ENCODE measurements at places on chromosomes 3 and 15. TPM values are rescaled to one million over a fixed set of nuclear protein-coding genes. Genes with fewer than 3 reads are reported as not detected.
A peak's percentile ranks its signal among the peaks of the same experiment; 100 is the strongest.

DNA sequence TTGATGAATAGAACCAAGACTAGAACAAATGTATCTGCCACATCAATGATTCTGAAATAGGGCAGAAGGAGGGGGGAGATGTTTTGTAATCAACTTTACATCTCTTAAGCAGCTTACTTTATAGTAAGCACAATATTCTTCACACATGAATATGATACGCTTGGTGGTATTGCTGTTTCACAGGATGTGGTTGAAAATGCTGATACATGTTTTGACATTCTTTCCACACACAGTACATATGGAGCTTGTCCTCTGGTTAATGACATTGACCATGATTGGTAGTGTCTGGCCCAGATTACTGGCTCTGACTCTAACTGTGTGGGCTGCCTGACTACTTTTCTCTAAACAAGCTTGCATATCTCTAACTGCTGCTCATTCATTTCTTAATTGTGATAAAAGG lies 168.9 kb downstream of the KLHL25 start:
- peak; percentile 94 for DNase-seq

DNA sequence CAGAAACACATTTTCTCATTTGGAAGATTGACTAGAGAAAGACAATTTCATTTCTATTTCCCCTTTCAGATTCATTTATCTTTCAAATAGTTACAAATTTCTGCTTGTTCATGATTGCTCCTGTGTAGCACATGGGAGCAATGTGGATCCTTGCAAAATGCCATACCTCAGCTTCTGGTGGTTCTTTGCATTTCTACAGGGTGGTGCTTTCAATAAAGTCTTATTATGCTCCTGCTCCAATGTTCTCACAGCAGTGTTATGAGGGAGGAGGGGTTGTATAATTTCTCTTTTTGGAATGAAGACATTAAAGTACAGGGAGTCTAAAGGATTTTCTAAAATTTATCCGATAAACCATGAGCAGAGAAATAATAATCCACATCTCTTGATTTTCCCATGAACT lies 280.1 kb upstream of the ATP10A start:
- no peak for DNase-seq

- DNase-seq = no peak
Observed at GRCh38 chr15:79067969-79068368, 22.6 kb downstream of the RASGRF1 start.

DNA sequence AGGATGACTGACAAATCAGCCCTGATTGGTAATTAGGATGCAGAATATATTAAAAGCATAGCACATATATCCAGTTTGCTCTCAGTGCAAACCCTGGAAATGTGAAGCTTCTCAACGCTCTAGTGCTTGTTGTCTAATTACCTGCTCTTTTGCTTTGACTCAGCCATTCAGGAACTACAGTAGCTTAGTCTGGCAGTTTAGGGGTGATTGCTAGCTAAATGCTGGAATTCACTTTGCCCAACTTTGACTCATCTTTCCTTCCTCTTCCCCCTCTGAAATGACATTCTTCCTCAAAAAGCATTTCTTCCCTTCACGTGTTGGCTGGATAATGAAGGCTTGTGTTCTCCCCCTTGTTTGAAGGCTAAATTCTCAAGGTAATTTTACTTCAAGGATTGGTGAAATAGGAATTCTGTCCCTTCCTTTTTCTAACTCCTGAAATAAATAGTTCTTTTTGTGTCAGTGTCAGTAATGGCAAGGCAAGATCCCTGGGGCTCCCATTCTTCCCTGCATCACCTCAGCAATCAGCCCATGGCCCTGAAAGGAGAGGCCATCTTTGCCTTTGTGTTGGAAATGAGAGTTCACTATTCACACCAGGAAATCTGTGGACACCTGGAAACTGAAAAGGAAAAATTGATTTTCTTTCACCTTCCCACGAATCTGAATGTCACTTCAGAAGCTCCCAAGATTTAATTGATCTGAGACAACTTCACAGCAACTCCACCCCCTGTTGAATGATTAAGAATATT lies 103.6 kb downstream of the ECT2 start:
- no peak for DNase-seq

DNA sequence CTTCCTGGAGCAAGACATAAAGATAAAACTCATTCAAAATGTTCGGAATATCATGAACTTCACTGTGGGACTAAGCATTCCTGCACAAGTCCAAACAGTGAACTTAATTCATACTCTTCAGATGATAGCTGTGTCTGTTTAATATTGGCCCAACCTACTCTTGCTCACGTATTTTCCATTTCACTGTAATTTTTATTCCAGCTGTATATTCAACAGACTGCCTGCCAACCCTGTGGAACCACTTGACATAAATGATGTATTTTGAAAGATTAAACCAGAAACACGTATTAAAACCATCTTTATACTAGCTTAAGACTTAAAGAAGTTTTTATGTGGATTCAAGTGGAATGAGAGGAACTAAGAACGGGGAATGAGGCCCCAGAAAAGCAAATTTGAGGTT lies 172.5 kb downstream of the TMEM108 start:
- no peak for DNase-seq

DNA sequence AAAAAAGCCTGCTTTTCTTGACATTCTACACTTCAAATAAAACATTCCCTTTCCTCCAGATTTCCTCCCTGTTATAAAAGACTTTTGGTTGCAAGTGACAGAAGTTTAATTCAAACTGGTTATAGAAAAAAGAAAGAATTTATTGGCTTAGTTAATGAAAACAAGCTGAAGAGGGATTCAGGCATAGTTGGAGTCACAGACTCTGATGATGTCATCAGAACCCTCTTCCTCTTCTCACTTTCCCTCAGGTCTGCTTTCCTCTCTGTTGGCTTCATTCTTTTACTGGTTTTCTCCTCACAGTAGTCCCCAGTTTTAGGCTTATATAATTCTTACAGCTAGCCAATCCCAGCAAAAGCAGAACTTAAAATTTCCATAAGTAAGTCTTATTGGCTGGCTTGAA lies 32.0 kb upstream of the MBNL1 start:
- no peak for DNase-seq

DNA sequence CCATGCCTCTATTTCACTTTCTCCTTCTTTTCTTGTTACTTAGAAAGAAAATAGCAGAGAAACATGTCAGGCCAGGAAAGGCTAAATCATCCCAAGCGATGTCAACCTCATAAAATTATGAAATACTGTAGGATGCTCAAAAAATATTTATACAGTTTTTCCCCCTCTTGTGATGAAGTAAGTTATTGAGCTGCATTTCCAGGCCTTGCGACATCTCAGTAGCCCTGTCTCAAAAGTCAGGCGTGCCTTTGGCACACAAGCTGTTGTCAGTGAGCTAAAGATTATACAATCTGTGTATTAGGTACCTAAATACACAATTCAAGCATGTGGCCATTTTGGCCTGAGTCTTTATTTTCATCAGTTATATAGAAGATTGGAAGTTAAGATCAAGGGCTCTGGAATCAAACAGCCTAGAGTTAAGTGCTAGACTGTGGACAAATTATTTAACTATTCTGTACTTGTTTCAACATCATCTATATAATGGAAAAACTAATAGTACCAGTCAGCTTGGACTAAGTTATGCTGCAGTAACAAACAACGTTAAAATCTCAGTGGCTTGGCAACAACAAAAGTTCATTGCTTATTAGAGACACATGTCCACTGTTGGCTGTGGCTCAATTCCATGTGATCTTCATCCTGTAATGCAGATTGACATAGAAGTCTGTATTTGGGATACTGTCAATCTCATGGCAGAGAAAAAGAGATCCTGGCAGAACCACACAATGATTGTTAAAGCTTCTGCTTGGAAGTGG lies 406.4 kb upstream of the PROK2 start:
- peak; percentile 25 for DNase-seq

GRCh38 chr3:172270557-172271166 lies 177.6 kb downstream of the GHSR start:
- no peak for DNase-seq

GRCh38 chr15:38002883-38003477 lies 68.5 kb downstream of the TMCO5A start:
- DNase-seq = peak; percentile 85

- DNase-seq = no peak
Observed at GRCh38 chr3:120129718-120130513, 35.7 kb upstream of the GSK3B start.

GRCh38 chr15:70715840-70716485 lies 47.4 kb downstream of the UACA start:
- no peak for DNase-seq

LRRC34 gene
- 4.3 TPM for total RNA-seq

IQCF6 gene
- not detected for total RNA-seq

Measured in fibroblast of villous mesenchyme (primary cell).